Cortex of kidney (tissue), 1 donor: ENCODE measurements at places on chromosomes 1 and 21.

DNA sequence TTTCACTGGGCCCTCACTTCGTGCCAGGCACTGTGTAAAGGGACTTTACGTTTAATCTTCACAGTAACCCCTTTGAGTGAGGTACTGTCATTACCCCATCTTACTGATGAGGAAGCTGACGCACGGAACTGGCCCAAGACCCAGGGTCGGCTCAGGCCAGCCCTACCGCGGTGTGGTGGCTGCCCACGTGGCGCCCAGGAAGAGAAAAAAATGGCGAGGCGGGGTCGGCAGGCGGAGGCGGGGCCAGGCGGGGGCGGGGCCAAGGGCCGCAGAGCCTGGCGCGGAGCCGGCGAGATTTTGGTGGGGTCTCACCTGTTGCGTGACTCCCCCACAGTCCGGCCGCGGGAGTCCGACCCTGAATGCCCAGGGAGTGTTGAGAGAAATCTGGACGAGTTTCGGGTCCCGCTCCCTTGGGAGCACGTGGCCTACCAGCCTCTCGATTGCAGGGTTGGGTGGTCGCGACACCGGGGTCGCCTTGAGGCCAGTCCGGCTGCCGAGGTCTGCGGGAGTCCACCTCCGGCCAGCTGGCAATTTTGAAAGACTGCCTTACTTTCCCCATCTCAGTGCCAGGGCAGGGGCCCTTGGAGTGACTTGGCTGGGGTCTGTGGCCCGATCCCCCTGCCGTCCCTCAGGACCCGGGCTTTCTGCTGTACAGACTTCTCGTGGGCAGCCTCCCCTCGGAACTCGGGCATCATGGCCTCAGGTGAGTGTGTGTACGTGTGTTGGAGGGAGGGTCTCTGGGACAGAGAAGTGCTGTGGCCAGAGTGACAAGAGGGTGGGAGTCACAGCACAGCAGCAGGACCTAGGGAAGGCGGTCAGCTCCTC is at the start of the genes AMPD2 and GNAT2:
TSS of gene AMPD2 (plus strand) at position 262 of the 825 bp plus-strand sequence. CDS start 1,339 bp downstream, outside the sequence.
TSS of gene GNAT2 (minus strand) at position 41 of the 825 bp plus-strand sequence. CDS start 6,746 bp downstream, outside the sequence.
- no peak for DNase-seq

GRCh38 chr1:159867664-159868026 is 5.2 kb upstream of the VSIG8 start:
- no peak for DNase-seq

DNA sequence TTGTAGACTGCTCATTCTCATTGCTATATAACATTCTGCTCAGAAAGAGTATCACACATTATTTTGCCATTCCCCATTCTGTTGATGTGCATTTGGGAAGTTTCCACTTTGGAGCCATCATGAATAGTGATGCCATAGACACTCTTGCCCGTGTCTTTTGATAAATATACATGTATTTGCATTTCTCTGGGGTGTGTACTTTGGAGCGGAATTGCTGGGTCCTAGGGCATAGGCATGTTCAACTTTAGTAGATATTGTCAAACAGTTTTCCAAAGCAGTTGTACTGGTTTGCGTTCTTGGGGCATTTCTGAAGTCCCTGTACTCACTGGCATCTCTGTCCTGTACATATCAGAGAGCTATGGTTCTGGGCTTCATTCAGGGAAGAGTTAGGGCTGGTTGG is 52.1 kb downstream of the PIK3CD start:
- no peak for DNase-seq

DNA sequence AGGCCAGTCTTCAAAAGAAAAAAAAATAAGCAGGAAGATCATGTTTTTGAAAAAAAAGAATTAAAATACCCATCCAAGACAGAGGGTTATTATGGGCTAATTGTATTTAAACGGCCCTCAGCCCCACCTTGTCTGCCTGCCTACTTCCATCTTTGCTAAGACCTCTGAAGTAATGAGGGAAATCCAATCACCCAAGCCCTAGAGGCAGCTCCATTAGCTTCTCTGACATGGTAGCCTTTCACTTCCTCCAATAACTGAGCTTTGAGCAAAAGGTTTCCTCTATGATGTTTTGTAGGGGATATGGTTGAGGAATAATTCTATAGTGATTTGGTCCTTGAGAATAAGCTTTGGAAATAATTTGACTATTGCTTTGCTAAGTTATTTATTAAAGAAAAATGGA is 178.2 kb upstream of the SGIP1 start:
- DNase-seq: no peak

GRCh38 chr1:226778657-226779058 is 39.6 kb upstream of the ITPKB start:
- DNase-seq: no peak

DNA sequence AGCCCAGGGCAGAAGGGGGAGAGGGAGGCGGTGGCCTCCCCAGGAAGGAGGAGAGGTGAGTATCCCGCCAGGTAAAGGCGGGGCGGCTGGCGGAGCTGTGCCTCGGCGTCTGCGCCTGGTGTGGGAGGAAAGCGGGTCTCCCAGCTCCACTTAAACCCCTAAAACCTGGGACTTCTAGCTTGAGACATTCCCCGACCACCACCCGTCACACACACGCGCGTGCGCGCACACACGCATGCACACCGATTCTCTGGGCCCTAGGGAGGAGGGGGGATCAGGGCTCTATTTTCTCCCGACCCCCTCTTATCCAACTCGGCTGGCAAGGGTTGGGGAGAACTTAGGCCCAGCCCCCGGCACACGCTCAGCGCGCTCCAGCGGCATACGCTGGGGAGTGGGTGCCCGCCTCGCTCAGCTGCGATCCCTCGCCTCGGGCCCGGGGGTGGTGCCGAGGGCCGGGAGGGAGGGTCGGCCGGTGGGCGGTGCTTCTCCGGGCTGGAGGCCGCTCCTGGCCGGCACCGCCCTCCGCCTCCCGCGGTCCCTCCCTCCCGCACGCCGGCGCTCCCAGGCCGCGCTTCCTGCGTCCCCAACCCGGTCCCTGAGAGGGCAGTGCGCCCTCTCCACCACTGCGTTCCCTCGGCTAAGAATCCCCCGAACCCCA is at the start of gene TMEM51:
TSS of gene TMEM51 (plus strand) at position 564 of the 658 bp plus-strand sequence. CDS start 61,341 bp downstream, outside the sequence.
- DNase-seq: no peak

DNA sequence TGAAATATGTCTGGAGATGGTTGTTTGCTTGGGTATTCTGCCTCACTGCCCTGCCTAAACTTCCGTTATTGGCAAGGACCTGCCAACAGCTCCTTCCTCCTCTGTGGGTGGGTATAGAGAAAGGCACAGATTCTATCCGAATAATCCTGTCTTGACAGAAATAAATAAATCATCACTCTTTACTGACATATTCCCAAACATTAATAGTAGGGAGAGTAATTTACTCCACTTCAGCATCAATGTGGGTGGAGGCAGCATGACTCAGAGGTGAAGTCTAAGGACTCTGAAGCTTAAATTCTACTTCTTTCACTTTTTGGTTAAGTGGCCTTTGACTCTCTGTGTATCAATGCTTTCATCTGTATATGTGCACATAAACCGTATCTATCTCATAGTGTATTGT is 2.9 kb downstream of the CD84 start:
- DNase-seq: no peak

DNA sequence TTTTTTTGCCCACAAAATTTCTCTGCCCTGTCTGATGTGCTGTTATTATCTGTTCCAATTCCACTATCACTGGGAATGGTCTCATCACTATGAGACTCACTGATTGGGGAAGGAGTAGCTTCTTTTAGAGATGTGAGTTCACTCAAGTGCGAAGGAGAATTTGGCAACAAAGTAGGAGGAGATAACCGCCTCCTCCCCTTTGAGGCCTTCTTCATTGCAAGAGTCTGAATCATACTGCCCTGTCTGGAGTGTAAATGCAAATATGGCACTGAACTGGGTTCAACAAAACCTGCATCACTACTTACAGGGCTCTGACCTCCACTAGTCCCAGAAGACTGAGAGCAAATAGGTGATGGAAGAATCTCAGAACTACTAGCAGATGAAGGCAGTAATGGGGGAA is 83.4 kb downstream of the ASH1L start:
- no peak for DNase-seq

DNA sequence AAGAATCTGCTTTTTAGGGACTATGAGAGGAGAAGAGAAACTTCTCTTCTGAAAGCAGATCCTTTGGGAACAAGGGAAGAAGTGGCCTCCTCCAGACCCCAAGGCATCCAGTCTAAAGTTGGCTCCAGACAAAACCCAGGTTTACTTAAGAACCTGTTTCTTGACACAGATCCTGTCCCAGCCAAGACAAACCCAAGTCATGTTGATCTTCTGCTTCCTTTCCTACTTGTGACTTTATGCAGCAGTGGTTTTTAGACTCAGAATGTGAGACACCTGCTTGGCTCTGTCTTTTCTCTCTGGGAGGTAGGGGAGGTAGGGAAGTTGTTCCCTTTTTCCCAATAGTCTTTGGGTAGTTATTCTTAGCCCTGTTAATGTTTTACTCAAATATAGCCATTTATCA is 38.3 kb downstream of the ELAPOR1 start:
- DNase-seq: no peak

GRCh38 chr1:78673120-78673519 is 23.5 kb downstream of the IFI44 start:
- DNase-seq: no peak

- no peak for DNase-seq
Measured at GRCh38 chr1:27037518-27037917, 24.9 kb upstream of the TENT5B start.

GRCh38 chr1:62823556-62823955 is 39.6 kb downstream of the ATG4C start:
- no peak for DNase-seq

GRCh38 chr1:61253059-61253735 is 170.8 kb downstream of the NFIA start:
- no peak for DNase-seq

- no peak for DNase-seq
Measured at GRCh38 chr1:7177438-7178146, 392.3 kb downstream of the CAMTA1 start.

GRCh38 chr1:43887748-43888147 is 45.9 kb upstream of the ARTN start:
- no peak for DNase-seq

- DNase-seq: no peak
Measured at GRCh38 chr1:117051224-117052064, 8.7 kb upstream of the TTF2 start.

DNA sequence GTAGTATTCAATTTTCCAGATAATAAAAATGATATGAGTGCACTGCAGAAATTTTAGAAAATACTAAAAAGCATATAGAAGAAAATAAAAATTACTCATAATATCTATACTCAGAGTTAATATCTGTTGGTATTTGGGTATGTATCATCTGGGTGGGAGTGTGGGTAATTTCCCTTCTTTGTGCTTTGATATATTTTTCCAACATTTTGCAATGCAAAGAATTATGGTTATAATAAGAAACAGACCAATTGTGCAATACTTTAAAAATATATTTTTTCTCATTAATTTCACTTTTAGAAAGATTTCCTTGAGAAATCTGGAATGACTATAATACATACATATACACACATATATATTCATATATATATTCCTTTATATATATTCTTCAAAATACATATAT is 665.7 kb downstream of the ADGRL2 start:
- no peak for DNase-seq

GRCh38 chr1:17886386-17886785 is 131.3 kb downstream of the ACTL8 start:
- no peak for DNase-seq

DNA sequence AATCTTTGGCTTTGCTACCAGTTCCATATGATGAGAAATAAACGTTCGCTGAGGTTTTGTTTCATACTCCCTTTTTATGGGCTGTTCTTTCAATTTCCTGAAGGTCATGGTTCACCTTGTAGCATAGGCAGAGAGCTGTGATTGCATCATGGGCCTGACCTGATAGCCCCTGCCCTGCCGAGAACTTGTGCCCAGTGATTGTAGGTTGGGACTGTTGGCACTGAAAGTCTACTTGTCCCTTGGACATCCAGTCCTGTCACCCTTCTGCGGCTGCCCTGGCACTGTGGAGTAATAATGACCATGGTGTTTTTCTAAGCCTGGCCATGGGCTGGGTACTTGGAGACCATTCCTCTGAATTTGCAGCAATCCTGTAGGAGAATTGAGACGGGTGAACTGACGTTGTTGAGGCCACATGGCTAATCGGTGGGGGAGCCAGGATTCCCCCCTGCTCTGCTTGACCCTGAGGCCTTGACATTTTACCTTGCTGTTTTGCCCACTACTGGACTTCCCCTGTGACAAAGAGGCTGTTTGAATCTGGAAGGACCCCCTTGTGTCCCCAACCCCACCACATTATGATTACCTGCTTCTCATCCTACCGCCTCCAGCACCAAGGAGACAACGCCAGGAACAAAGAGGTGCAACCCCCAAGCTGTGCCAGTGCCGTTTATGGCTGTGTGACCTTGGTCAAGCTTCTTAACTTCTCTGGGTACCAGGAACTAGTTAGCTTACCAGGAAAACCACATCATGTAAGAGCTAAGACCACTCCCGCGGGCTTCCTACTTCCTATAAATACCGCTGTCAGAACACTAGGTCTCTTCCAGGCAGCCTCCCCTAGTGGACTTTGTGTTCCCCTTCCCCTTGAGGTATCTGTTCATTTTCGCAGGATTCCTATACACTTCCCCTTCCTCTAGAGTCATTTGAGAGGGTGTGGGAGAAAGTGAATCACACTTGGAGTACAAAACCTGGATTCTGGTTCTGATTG is 23.4 kb downstream of the SESN2 start:
- no peak for DNase-seq

GRCh38 chr1:145849356-145850160 is 4.1 kb downstream of the NUDT17 start:
- DNase-seq: no peak

DNA sequence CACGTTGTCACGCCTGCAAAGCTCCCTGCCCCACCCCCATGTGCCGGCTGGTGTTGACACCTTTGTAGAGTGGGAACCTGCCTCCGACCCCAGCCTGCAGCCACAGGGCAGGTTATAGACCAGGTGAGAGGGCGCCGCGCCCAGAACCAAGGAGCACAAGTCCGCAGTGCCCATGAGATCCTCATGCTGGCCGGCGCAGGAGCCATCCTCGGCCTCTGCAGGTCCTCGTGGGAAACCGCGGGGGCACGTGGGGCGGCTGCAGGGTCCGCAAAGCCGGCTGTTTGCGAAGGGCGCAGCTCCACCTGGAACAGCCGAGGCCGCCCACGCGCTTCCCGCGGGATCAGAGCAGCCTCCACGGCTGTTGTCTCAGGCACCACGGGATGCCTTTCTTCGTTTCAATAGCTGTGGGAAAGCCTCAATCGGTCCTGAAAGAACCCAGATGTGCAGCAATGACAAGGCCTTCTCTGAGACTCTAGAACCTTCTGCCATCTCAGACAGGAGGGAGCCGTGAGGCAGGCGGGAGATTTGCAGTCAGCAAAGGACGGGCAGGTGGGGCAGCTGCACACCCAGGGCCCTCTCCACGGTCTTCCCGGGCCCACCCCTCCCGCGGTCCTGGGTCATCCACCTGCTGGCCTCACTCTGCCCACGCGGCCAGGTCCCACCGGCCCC is 29.9 kb downstream of the POFUT2 start:
- no peak for DNase-seq

DNA sequence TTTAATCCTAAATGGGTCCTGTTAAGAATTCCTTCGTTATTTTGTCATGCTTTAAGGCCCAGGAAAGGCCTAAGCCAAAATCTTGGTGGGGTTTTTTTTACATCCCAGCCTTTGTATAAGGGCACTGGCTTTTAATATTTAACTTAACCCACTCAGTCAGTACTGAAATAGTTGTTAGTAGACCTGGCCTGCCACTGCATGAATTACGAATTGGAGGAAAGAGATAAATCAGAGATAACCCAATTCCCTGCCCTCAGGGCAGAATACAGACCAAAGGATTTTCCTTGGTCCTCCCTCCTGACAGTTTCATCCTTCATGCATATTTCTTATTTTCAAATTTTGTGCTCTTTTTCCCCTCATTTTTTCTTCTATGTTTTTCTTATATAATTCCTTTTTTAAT is 193.0 kb downstream of the FASLG start:
- no peak for DNase-seq
